Fibroblast of upper back skin (primary cell): ENCODE measurements at places on chromosomes 2 and 18.

DNA sequence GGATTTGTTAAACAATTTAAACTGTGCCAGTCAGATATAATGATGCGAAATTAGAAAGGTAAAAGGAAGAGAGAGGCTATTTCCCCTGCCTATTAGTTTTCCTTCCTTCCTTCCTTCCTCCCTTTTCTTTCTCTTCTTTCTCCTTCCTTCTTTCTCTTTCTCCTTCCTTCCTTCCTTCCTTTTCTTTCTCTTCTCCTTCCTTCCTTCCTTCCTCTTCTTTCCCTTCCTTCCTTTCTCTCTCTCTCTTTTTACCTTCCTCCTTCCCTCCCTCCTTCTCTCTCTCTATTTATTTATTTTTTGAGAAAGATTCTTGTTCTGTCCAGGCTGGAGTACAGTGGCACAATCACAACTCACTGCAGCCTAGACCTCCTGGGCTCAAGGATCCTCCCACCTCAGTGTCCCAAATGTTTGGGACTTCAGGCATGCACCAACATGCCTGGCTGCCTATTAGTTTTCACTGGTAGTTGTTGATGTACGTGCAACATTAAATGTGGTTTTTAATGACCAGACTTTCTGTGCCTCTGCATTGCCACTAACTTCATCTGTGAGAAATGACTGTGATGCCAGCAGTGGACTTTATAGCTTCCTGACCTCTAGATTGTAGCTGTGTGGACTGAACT, 48.7 kb upstream of the NFE2L2 start:
- no peak for DNase-seq

GRCh38 chr18:48902856-48903601, 47.7 kb downstream of the SMAD7 start:
- DNase-seq = peak; percentile 72

GRCh38 chr2:163467251-163467630, 268.6 kb downstream of the FIGN start:
- DNase-seq = peak; percentile 1

GRCh38 chr2:116696223-116696622, 1118.3 kb upstream of the DDX18 start:
- DNase-seq = no peak

DNA sequence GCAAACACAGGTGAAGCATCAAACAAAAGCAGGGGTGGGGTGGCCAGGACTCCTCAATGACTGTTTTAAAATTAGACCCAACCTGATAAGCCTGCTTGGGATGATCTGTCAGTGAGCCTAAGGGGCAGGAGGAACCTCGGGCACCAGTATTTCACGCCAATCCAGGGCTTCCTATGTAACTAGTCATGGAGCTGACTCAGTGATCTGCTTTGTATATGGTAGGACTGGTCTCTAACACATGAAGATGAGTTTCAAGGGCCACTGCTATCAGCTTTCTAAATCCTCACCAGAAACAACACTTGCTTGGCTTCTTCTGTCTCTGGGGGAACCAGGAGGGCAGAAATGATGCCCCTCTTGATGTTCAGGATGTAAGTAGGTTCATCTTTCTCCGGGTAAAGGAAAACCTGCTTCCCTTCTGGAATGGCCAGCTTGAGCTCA, 6.2 kb downstream of the APOB start:
- no peak for DNase-seq

GRCh38 chr18:61972389-61973264, 79.8 kb upstream of the RNF152 start:
- DNase-seq = no peak

DNA sequence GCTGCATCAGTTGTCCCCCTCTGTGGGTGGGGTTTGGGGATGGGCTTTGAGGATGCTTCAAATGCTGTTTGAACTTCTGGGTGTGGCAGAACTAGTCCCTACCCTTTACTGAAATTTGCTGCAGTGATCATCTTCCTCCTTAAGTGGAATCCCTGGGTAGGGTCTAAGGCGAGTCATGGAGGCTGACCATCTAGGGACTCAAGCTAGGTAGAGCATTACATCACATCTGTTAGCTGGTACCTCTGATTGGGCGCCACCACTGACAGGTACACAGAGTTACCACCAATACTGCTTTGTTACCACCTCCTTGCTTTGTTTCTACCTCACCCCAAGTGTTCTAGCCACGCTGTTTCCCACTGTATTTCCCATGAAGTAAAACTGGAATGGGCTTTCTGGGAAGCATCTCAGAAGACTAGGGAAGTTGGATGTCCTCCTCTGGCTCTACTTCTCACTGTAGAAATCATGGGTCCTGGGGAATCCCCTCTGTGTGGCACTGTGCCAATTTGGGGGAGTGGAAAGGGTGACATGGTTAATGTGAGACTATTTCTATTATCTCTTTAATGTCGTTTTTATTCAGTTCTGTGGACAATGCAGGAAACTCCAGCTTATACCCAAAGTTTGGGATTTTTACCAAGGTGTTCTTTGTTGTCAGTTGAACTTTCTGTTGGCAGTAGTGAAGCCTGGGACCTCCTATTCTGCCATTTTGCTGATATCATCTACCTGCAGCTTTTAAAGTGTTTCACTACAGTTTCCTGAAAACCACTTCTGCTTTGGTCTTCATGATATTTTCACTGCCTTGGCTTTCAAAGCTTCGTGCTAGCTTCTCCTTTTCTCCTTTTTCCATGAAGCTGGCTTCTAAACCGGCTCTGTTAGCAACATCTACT, 14.5 kb upstream of the SULT1C4 start:
- no peak for DNase-seq

DNA sequence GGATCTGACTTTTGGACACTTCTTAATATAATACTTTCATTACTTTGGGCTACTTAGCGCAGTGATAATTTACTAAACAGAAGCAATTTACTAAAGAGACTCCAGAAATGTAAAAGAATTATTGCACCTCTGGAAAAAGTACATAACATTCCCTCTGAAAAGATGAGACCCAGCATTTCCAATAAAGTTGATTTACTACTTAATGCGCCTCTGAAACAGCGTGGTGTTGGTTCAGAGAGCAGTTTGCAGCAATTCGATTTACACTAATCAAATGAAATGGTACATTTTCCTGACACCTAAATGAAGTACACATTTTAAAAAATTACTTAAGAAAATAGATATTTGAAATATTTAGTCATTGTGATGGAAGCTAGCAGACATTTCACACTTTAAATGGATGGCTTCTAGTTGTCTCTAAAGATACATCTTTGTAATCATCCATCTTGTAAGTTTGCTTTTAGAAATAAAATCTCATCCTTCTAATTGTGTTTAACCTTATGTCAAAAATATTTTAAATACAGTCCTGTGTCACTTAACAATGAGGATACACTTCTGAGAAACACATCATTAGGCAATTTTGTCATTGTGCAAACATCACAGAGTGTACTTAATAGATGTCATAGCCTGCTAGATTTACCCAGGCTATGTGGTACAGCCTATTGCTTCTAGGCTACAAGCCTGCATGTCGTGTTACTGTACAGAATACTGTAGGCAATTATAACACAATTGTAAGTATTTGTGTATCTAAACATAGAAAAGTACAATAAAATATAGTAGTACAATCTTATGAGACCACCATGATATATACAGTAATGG, 284.6 kb upstream of the UBE2E3 start:
- DNase-seq = no peak

GRCh38 chr2:239470151-239470900, 69.5 kb upstream of the HDAC4 start:
- no peak for DNase-seq

- peak; percentile 45 for DNase-seq
Observed at GRCh38 chr2:233449081-233449901, 95.0 kb downstream of the DGKD start.

DNA sequence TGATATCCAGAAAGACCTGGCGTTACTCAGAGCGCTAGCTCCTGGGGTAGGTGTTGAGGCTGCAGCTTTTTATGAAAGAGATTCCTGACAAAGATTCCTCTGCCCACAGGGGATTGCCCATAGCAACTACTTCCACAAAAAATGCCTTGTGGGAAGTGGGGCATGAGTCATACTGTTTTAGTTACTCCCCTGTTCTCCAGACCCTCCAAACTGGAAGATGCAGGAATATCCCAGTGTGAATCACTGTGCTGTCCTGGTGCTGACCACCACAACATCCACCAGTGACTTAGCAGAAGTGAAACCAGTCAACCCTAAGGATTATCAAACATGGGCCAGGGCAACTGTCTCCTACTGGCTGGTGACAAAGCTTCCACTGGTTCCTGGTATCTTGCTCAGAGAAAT, 61.8 kb downstream of the CDH2 start:
- peak; percentile 96 for DNase-seq

DNA sequence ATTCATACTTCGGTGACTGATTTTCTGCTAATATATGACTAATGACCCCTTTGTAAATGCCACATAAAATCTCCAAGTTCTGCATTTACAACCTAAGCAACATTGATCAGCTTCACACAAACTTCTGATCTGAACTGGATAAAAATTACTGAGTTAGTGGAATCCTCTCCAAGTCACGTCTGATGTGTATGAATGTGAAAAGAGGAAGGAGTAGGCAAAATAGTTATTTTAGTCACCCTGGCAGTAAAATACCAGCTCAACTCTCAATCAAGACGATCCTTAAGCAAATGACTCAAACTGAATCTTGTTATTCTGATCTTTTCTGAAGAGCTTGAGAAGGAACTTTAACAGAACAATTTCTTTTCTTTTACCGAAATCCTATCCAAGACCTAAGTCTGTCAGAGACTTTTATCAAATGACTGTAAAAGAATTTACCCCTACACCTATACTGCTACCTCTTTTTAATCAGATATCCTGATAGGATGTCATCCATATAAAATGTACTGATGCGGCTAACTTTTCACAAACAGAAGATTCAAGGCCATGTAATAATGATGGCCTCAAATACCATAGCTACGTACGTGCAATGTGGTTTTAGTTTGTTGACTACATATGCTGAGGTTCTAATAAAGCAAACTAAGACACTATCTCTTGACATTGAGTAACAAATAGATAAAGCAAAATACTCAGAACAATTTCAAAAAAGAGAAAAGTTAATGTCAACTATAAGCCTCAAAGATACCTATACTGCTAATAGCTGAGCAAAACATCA, 23.7 kb downstream of the CUL3 start:
- no peak for DNase-seq

DNA sequence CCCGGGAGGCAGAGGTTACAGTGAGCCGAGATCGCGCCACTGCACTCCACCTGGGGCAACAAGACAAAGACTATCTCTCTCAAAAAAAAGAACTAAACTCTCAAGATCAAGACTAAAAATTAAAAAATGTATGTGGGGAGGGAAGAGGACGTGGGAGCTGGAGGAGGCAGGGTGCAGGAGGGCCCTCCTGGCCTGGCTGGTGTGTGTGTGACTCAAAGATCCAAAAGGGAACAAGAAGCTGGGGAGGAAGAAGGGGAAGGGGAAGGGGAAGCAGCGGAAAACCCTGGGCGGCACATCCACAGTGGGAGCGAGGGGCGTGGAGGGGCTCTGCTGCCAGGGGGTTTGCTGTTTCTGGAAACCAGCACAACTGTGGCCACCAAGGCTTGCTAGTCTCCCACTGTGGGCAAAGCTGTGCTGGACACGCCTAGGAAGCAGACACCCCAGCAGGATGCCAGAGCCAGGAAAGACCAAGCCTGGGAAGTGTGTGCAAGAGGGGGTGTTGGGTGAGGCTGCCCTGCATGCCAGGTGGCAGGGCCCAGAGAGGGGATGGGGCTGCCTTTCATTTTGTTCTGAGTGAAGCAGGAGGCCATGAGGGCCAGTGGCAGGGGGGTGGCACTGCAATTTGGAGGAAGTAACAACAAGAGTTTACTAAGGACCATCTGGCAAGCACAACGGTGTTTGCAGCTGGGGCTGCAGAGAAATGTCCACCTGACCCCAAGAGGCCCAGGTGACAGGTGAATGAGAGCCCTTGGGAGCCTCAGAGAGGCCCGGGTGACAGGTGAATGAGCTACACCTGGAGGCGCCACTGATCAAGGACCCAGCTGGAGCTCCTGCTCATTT, 44.5 kb downstream of the ANO7 start:
- DNase-seq = no peak

- DNase-seq = no peak
Observed at GRCh38 chr18:79578396-79579260, 101.0 kb upstream of the CTDP1 start.

GRCh38 chr18:55149994-55150393, 190.7 kb upstream of the CCDC68 start:
- peak; percentile 69 for DNase-seq

- no peak for DNase-seq
Observed at GRCh38 chr18:27185025-27185763, at the start of gene CHST9. TSS of gene CHST9 (minus strand) at chr18:27185308. CDS start at chr18:27142809, 42,499 bp downstream.

- DNase-seq = no peak
Observed at GRCh38 chr2:49772299-49772970, 618.1 kb upstream of the FSHR start.

- peak; percentile 35 for DNase-seq
Observed at GRCh38 chr2:11980809-11981208, 234.4 kb downstream of the LPIN1 start.

- peak; percentile 52 for DNase-seq
Observed at GRCh38 chr2:192190474-192190873, 4.3 kb downstream of the TMEFF2 start.

- DNase-seq = no peak
Observed at GRCh38 chr18:43686709-43687108, 409.4 kb upstream of the SYT4 start.

DNA sequence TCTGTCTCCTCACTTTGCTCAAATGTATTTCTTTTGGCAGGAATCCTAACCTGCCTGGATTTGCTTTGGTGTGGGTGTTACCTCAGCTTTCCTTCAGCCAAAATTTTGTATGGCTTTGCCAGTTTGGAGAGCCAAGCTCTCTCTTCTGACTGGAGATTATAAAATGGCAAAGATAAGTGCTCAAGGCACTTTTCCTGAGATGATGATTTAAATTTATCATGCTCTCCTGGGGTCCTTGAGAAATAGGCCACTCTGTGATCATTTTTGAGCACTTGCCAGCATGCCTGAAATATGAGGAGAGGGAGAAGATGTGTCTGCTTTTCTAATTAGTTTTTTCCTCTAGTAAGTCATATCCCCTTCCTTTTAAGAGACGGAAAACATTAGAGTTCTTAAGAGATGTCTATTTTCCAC, 683.0 kb downstream of the SLC4A3 start:
- peak; percentile 37 for DNase-seq

GRCh38 chr2:170533156-170533555, 182.0 kb upstream of the SP5 start:
- DNase-seq = no peak

GRCh38 chr2:136715146-136715545, 50.2 kb upstream of the THSD7B start:
- DNase-seq = no peak

GRCh38 chr2:170950221-170950761, 21.2 kb downstream of the GORASP2 start:
- DNase-seq = no peak
